ENCODE measurements at places on chromosomes 7 and 10.

DNA sequence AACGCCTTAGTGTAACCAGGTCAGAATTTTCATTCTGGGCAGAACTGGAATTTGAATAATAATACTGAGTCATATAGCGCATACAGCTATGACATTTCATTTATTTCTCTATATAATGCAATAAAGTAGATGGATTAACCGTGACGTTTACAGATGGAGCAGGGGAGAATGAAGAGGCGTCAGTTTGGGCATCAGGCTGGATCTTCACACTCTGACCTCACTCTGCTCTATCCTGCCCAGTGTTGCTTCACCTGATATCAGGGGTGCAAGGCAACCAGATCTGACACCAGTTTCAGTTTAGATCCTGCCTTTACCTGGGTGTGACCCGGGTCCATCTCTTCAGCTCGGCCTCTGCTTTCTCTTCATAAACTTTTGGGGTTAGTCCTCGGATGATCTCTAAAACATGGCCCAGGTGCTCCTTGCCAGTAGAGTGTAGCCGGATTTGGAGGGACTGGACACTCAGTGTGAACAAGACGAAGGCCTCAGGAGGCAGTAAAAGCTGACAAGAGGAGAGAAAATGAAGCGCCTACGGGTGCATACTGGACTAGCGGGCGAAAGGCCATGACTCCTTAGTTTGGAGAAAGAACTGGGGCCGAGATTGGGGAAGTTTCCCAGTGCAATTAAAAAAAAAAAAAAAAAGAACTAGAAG, 1.4 kb upstream of the ZYX start:
- no peak for DNase-seq

DNA sequence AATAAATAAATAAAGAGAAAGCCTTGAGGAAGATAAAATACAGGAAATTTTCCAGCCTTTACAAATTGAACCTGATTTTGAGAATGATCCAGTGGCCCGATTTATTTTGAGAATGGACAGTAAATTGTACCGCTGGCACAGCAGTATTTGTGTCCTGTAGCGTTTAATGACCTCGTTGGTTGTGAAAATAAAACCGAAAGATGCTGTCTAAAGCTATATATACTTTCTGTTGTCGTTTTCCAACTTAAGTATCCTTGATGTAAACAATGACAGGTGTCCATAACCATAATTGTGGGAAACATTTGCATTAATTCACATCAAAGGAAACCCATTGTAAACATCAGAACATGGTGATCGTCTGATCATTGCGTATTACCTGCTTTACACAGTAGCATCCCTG, 38.8 kb downstream of the TBXAS1 start:
- DNase-seq: no peak

DNA sequence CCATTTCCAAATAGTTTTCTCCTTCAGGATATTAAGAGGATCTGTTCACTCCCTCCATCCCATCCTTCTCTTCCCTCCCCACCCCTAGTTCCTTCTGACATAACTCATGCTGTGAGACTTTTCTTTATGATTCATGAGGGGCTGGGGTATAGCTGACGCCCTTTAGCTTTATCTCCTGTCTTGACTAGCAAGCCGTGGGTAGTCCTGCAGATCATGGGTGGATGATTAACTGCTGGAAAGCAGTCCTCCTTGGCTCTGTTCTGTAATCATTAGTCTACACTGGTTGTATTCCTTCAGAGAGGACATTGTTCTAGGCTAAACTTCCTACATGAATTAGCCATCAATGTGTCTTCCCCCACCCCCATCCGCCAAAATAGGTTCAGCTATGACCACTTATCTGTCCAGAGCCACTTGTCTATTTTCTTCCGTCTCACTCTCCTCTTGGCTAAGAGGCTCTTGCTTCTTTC, 135.4 kb downstream of the LRRC4 start:
- DNase-seq: no peak

DNA sequence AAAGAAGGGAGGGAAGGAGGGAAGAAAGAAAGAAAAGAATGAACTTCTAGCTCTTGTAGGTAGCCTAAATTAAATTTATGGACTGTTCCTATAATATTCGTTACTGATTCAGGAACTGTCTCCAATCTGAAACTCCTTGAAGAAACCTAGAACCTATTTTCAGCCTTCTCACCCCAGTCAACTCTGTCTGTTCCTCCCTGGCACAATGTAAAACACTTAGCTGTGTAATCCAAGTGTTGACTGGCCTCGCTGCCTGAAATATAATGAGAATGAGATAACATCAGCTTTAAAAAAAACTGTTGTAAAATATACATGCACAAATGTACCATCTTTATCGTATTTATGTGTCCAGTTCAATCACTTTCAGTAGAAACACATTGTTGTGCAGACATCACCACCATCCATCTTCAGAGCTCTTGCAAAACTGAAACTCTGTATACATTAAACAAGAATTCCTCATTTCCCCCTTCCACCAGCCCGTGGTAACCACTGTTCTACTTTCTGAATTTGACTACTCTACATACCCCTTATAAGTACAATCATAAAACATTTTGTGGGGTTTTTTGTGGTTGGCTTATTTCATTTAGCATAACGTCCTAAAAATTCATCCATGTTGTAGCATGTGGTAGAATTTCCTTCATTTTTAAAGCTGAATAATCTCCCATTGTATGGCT, 6.3 kb upstream of the C7orf33 start:
- no peak for DNase-seq

DNA sequence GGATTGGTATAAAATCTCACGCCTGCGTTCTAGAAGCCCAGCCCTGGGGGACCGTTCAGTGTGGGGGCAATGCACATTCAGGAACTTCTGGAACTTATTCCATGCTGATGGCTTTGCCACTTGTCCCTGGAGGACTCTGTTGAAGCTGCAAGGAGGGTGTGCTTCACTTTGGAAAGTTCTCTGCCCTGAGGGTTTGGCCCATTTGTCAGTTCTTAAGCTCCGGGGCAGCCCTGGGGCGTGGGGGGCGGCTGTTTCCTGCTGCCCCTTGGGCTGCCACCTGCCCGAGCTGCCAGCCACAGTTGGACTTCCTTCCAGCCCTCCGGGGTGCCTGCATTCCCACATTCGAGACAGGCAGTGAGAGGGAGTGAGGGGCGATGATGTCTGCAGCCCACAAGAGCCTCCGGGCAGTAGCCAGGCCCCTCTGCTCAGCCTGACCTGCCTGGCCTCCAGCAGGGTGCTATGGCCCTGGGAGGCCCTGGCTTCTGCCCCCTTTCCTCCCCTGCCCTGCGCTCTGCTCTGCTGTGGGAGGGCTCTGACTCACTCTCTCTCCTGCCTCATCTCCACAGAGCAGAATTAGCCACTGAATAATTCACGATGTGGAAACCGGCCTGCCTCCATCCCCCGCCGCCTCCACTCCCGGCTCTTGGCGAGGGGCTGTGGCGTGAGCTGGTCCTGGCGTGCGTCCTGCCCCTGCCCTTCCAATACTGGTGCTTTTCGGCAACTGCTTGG, 1.9 kb downstream of the TTYH3 start:
- DNase-seq: no peak

- no peak for DNase-seq
These were observed 338.0 kb upstream of the KIAA1217 start for GRCh38 chr10:23870651-23871610.

DNA sequence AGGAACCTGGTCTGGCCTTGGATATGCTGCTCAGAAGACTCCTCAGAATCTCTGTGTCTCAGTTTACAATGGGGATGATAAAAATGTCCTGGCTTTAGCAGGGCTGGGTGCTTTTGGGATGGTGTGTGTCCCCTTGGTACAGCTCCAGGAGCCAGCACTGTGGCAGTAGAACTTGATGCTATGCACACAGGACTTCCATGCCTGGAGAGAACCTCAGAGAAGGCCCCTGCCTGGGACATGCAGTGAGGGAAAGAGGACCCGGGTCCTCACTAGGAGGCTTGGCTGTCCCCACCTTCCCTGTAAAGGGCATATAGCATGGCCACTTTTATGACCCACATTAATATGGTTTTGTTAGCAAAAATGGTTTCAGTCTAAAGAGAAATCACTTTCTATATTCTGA, 100.5 kb downstream of the GLRX3 start:
- DNase-seq: no peak

DNA sequence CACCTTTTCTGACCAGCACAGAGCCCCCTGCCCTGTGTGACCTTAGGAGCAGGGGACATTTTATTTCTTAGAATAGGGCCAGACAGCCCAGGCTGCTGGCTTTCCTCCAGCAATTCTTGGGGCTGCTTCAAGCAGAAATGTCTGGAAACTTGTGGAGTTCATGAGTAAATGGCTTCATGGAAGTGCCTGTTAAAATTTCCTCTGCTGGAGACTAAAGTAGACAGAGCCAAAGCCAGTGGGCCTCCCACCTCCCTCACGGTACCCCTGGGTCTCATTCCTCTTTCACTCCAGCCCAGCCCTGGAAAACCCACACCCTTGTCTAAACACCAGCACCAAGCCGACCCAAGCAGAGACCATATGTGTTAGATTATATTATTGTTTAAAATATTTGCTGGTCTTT, 505.5 kb upstream of the ZMIZ1 start:
- peak; percentile 71 for DNase-seq

DNA sequence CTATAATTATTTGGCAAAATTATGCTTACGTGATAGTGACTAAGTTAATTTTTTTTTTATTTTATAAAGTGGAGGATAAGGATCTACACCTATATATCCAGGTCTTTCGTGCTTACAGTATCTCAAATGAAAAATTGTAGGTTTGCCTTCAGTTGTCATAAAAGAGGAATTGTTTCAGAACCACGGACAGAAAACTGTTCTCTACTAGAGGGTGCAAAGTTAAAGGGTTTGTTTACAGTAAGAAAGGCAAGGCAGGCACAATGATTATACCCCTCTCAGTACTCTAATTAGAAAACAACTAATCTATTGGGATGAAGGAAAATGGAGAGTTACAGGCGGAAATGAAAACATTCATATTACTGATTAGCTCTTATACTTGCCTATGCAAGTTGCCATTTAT, 1.5 kb downstream of the PCLO start:
- no peak for DNase-seq
